Spleen (tissue), 13 donors: ENCODE measurements at places on chromosomes 7 and 10.

GRCh38 chr10:63727636-63728035 is 206.4 kb downstream of the REEP3 start:
- DNase-seq, result no peak

- no peak for DNase-seq
Measured at GRCh38 chr7:123154231-123154860, 45.4 kb downstream of the SLC13A1 start.

DNA sequence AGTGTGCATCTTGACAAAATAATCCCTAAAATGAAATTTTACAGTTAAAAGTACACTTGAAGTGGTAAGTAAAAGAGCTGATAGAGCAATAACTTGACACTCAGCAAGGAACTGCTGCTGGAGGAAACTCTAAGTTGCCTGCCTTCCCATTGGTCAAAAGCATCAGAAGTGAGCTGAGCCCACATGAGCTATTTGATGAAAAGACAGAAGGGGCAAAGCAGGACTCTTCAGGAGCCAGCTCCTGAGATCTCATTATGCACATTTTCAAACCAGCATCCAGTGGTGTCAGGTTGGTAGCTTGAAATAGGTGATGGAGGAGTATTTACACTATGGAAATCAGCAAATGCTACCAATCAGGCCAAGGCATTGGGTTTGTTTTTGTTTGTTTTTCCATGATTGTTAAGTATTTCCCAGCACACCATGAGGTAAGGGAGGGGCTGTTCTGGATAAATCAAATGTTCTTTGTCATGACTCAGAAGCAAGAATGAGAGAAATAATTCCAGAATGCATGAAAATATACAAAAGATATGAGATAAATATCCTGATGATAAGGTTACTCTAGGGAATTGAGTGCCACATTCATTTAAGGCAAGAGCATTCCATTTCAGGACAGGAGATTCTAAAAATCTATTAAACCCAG is 316.6 kb downstream of the SNX13 start:
- DNase-seq, result no peak

DNA sequence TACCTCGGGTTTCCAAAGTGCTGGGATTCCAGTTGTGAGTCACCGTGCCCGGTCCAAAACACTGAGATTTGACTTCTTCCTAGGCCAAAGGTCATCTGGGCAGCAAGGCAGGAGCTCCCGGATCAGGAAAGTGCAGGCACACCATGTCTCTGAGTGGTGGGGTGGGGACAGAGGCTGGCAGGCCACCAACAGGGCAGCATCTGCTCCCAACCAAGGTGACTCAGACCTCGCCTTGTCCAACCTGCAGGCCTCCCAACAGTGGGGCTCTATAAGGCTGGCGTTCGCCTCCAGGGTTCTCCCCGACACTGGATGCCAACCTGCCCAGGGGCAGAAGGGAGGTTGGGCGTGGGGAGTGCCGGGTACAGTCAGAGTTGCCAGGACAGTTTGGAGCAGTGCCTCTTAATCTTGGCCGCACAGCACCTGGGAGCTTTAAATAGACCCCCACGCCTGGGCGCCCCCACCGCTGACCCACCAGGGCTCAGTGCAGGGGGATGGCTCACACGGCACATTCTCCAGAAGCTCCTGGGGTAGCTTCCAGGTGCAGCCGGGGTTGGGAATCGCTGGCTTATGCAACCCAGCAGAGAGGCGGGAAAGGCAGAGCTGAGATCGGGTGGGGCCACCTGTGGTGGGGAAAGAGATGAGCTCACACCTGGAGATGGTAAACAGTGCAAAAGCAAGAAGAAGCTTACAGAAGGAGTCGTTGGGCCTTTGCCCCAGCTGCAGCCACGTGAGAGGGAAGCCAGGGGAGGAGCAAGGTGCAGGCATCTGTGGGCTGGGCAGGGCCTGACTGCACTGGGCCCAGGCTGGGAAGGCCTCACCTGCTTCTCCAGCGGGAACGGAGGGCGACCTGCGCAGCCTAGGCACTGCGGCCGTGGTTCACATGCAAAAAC is 10.9 kb downstream of the CALML5 start:
- DNase-seq, result peak; percentile 56

DNA sequence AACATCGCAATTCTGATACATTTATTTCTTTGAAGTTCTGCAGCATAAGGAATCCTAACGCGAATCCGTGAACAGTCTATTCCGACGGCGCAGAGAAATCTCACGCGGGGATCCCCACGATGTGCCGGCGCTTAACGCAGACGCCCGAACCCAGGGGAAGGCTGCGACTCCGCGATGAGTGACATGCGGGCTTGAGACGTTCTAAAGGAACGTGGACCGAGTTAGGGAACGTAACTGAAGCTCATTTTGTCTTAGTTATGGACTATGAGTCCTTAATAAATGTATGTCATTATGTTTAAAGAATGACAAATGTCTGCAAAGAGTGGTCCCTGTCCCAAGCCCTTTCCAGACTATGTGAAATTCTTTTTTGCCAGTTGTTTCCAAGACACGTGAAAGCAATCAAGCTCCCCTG is 995 bp upstream of the PARD3 start:
- DNase-seq, result peak; percentile 63

GRCh38 chr10:132544744-132545658 is 7.4 kb downstream of the INPP5A start:
- peak; percentile 81 for DNase-seq

DNA sequence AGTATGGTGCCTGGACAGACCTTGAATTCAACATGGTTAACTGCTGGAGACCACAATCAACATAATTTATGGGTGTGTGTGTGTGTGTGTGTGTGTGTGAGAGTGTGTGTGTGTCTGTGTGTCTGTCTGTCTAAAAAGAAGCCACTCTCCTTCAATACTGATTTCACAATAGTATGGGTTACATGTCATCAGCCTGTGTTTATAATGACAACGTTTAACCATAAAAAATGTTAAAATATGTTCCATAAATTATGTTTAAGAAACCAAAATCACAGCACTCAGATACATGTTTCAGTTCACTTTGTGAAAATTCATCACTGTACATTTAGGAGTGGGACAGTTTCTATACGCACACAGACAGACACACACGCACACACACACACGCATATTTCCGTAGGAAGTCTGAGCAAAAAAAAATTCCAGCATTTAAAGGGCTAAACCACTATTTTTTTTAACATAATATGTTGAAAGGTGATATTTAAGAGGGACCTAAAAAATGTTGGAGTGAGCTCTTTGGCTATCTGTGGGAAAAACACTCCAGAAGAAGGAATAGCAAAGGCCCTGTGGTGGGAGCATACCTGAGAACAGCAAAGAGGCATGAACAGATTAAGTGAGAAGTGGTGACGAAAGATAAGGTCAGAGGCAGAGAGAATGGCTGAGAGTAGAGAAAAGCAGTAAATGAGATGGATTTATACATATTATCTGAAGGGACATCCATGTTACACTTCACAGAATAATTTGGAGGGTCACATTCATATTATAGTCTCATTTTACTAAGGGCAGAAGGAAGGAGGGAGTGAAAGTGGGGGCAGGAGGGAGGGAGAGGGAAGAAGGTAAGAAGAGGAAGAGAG is 10.9 kb downstream of the PDZD8 start:
- no peak for DNase-seq

DNA sequence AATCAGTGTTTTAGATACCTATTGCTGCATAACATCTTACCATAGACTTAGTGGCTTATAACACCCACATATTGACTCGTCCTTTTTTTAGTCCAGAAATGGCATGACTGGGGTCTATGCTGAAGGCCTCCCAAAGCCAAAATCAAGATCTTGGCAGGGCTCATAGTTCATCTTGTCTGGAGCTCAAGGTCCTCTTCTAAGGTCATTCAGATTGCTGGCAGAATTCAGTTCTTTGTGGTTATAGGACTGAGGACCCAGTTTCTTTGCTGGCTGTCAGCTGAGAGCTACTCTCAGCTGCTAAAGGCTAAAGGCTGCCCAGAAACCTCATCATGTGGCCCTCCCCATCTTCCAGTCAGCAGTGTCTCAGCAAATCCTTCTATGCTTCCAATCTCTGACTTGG is 165.5 kb downstream of the FAM107B start:
- DNase-seq, result no peak

DNA sequence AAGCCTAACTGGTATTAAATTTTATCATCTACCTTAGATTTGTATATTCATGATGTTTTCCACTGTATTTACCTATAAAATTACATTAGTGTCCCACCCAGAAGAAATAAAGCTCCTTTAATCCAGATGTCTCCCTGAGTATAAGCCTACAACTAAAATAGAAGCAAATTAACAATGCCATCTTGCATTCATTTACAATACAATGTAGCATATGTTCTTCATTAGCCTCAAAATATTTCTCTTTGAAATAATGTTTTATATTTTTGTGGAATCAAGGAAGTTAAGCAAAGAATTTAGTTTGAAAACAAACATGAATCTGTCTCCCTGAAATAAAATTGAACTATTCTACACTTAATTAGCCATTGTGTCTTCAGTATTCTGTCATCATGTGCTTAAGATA is 112.3 kb downstream of the CACNA2D1 start:
- no peak for DNase-seq

DNA sequence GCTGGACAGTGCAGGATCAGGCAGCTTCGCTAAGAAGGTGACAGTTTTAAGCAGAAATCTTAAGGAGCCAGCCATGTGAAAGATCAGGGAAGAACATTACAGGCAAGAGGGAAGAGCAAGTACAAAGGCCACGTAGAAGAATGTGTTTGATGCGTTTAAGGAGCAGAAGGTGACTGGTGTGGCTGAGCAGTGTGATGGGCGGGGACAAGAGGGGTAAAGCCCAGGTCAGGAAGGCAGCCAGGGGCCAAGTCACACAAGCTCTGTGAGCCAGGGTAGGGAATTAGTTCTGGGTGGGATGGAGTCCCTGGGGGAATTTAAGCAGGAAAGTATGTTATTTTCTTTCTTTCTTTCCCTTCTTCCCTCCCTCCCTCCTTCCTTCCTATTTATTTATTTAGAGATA is 166.9 kb downstream of the SH3PXD2A start:
- DNase-seq, result no peak

DNA sequence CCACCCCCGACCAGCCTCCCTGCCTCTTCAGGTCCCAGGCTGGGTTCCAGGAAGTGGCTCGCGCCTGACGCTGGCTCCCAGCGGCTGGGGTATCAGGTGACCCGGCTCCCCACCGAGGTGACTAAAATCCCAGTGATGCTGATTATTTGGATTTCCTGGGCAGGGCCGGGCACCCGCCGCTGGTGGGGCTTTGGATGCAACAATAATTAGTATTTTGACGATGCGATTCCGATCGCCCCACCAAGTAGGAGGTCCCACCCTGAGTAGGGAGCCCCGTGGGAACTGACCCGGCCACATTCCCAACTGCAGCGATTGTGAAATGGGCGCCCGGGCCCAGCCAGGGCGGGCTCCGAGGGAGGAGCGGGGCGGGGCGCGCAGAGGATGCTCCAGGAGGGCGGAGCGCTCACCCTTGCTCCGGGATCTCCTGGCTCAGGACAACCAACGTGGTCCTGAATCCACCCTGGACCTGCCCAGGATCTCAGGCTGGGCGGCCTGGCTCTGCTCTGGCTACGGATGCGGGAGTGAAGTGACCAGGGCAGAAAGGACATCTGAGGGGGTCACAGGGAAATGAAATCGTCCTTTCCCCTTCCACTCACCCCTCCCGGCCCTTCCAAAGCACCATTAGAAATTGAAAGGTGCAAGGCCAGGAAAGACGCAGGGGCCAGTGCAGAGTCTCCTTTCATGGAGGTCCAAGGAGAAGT is 32.6 kb downstream of the DUSP5 start:
- DNase-seq, result peak; percentile 76

GRCh38 chr7:25926009-25926408 is 226.0 kb upstream of the NFE2L3 start:
- no peak for DNase-seq

DNA sequence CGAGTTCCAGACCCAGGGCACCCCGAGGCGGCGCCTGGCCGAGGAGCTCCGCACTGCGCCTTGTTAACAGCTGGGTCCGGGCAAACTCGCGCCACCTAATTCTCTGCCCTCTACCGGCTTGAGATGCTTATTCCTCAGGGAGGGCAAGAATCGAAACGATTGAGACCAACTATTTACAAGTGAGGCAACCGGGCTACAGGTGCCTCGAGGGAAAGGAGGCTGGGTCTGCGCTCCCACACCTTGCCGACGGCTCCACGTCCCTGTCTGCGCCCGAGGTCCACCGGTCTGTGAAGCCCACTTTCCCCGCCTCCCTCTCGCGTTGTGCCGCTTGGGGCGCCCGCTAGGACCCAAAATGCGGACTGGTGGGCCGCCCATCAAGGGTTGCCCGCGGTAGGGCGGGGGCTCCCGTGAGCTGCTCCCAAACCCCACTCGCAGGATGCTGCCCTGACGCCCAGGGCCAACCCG is 527 bp downstream of the AKR1B1 start:
- DNase-seq, result peak; percentile 93

DNA sequence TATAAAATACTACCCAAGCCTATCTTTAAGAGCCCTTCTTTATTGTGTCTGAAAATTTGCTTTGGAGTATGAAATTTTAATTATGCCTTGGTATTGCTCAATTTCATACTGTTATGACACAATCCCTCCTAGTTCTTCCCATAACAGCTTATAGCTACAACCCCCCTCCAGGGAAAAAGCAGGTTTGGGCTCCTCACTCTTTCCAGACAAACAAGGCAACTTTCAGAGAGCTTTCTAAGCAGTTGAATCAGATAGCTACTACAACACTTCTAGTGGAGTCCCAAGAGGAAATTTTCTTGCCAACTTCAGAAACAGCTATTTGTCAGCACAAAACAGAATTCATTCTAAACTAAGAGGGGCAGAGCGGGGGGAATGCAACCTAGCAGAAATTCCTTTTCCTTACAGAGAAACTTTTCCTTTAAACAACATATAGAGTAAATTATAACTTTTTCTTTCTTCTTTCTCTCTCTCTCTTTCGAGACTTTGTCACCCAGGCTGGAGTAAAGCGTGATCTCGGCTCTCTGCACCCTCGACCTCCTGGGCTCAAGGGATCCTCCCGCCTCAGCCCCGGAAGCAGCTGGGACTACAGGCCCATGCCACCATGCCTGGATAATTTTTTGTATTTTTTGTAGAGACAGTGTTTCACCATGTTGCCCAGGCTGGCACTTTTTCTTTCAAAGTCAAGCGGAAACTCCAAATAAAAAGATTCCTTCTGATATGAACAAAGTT is 26.0 kb upstream of the JMJD1C start:
- DNase-seq, result no peak

GRCh38 chr10:79116368-79116767 is 47.6 kb downstream of the ZMIZ1 start:
- peak; percentile 73 for DNase-seq

- DNase-seq, result peak; percentile 52
Measured at GRCh38 chr10:129932182-129932581, 31.9 kb downstream of the EBF3 start.
